ENCODE measurements at places on chromosomes 5 and 9. TPM values are rescaled to one million over a fixed set of nuclear protein-coding genes. Genes with fewer than 3 reads are reported as not detected.

Gene DCTN3
- total RNA-seq: 62.0 TPM

Gene ZFP37
- 2.9 TPM for total RNA-seq

Gene RETREG1
- 26.6 TPM for total RNA-seq

Gene MAMDC2
- not detected for total RNA-seq

Gene FOXD4L5
- 0.67 TPM for total RNA-seq

Gene OTULINL
- total RNA-seq: 24.7 TPM

Gene INPP5E
- 31.2 TPM for total RNA-seq

Gene ENG
- total RNA-seq: 13.7 TPM

Gene REEP2
- total RNA-seq: not detected

Gene PHF24
- total RNA-seq: not detected

Gene SPINK7
- total RNA-seq: not detected

Gene CAMK4
- total RNA-seq: 243 TPM

Gene PRELID2
- total RNA-seq: 3.1 TPM
